ENCODE measurements at places on chromosomes 4 and X.

GRCh38 chr4:21948347-21949072 lies at the start of gene KCNIP4:
TSS of gene KCNIP4 (minus strand) at chr4:21948772.
- DNase-seq: no peak

GRCh38 chrX:13897566-13897965 lies 80.7 kb upstream of the GPM6B start:
- DNase-seq: no peak

DNA sequence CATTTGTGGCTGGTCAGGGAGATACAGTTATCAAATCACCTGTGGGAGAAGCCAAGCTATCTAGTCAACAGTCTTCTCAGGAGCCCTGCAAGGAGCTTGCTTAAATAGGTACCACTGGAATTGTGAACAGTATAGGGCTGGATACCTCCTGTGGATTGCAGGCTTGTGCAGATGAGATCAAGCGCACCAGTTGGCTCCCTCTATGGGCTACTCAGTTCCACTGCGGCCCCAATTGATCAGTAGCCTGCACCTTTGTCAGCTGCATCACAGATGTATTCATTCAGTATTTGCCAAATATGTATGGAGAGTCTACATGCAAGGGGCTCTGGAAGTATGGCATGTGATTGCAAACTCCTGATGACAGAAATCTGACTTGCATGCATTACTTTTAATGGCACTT lies 28.6 kb downstream of the TEX13A start:
- DNase-seq: no peak

DNA sequence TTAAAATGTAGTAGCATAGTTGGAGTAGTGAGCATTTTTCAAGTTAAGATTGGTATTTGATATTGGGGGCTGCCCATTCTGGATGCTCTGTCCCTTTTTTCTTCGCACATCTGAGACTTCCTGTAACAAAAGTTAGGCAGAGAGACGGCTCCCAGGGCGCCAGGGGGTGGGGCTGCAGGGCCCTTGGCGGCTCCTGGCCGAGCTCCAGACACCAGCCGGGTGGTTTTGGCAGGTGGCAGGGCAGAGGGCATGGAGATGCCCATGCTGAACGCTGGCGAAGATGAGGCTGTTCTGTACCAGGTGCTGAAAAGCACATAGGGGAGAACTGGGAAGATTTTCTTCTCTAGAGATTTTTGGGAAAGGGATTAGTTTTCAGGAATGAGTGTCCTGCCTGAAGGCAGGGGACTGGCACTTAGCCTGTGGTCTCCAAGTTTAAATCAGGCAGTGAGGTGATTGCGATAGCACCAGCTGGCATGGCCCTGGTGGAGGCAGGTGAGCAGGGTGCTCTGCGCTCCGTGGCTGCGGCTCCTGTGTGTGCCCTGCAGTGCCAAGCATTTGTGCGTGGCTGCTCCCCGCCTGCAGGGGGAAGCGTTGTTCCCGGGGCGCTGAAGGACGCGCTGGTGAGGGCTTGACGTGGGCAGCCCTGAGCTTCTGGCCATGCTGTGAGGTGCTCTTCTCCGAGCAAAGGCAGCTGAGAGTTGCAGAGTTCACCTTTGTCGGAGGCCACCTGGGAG lies 23.6 kb upstream of the HGFAC start:
- no peak for DNase-seq

DNA sequence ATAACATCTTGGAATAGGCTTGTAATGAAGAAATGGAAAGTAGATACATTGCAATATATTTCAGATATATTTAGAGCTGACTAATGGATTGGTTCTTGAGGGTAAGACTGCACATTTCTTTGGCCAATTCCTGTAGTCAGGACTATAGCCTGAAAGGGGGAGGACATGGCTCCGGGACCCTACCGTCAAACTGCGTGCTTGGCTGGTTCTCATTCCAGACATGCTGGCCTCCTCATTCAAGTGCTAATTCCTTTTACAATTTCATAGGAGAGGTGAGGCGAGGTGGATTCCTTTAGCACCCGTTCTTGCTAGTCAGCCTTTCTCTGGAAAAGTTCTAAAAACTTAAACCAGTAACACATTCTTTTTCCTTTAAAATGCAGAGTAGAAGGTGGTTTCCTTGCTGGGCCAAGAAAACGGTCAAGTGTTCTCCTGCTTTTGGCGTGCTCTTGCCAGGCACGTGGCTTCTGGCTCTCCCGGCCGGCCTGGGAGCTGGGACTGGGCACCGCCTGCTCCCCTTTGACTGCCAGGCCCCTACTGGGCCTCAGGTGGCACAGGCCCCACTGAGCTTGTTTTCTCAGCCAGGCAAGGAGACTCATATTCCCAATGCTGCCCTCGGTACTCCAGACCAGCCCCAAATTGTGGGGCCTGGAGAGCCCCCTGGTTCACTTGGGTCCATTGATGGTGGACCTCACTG lies 167.2 kb downstream of the STK32B start:
- DNase-seq: no peak

All from NCI-H1694 (cell line).